Stimulated activated CD8-positive, alpha-beta memory T cell treated with anti-CD3 and anti-CD28 coated beads, Interleukin-12 subunit alpha, Interleukin-12 subunit beta, amount 100 ng/mL, for 1 hour (primary cell): ENCODE measurements at places on chromosomes 3 and 15.

DNA sequence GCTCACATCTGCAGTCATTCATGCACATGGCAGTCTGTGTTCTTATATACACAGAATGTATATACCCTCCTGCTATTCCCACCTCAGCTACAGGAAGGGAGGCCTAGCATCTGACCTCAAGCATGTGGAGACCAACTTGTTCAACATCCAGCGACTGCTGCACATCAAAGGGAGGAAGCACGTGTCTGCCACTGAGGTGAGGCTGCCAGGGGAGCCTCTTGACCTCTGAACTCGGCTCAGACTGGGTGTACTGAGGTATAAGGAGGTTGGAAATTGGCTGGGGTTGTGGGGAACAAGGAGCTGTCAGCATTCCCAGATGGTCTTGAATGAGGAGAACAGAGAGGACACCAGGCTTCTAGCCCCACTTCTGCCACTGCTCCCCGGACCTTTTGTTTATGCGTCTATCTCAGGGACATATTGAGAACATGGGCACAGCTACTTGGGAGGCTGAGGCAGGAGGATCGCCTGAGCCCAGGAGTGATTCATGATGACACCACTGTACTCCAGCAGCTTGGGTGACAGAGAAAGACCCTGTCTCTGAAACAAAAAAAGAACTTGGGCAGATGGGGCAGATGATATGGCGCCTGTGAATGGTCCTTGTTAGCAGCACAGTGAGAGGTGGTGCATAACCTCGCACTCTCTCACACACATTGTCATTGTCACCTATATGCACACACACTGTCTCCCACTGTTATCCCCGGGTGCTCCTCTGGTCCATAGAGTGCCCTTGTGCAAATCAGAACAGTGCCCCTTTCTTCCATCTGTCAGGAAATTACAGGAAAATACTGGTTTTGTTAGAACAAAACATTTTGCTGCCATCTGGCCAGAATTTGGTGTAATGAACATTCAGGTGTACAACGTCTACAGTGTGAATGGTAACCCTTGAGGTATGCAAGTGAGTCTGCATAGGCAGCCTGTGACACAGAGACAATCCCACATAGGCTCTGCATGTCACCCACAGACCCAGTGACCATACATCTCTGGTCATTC, 5.4 kb downstream of the VILL start:
- no peak for DNase-seq

GRCh38 chr3:159886050-159886449, 102.6 kb upstream of the IL12A start:
- no peak for DNase-seq

GRCh38 chr3:140384028-140384771, 293.7 kb upstream of the TRIM42 start:
- no peak for DNase-seq

DNA sequence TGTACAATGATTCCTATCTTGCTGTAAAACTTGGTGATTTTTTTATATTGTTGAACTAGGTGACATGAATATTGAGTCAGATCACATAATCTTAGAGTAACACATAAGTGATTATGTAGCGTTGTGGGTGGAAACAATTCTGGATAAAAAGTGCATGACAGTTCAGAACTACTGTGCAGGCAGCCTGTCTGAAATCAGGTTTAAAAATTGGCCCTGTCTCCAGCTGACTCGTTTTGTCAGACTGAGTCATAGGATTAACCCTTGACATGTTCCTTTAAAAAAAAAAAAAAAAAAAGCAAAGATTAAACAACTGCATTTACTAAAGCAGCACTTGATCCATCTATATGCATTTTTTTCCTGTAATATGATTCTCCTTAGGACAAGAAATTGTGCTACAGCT, 160.0 kb upstream of the CGNL1 start:
- no peak for DNase-seq

DNA sequence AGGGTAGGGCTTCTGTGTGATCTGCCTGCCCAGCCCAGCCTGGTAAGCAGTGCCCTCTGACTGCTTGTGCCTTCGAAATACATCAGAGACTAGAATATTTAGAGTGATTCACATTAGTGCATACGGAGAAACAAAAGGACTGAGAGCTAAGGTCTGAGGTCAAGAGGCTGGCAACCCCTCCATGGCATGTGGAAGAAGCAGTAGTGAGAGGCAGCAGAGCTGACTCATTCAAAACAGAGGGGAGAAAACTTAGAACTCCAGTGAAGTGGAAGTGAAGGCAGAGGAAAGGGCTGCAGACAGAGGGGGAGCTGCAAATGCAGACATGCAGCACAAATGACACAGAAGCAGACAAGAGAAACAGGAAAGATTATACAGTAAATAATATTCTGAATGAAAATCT, 61.6 kb downstream of the ULK4 start:
- no peak for DNase-seq

DNA sequence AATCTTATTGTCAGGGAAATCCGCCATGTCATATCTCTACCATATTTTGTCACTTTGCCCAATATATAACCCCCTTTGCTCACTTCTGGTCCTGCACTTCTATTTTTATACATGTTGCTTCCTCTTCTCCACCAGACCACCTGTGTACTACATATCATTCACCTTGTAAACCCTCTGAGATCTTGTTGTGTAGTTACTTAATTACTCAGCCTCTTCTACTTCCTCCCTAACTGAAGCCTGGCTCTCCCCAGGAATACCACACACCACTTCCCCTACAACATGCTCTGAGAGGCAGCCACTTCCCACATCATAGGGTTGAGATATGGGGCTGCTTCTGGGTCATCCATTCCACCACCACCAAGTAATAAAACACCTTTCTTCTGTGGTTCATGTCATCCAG, 10.0 kb downstream of the HEXA start:
- DNase-seq, result no peak
